Smooth muscle cell of the brain vasculature (primary cell): ENCODE measurements at places on chromosomes 7 and 10.

GRCh38 chr10:48835781-48836180 lies 103.9 kb downstream of the LRRC18 start:
- DNase-seq: no peak

GRCh38 chr10:6986927-6987326 lies 406.9 kb upstream of the PRKCQ start:
- DNase-seq: no peak

DNA sequence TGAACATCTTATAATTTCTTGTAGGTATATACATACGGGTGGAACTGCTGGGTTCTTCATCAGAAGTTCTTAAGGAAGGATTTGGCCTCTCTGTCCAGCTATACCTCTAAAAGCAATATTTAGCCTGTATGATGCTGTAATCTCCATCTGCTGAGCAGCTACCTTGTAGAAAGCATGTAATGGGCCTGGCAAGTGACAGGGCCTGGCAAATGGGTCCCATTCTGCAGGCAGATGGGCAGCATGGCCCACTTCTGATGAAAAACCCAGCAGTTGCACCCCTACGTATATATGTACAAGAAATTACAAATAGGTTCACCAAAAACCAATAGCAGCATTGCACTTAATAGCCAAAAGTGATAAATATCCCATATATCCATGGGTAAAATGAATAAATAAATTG lies 9.0 kb downstream of the PLPP4 start:
- DNase-seq: no peak

DNA sequence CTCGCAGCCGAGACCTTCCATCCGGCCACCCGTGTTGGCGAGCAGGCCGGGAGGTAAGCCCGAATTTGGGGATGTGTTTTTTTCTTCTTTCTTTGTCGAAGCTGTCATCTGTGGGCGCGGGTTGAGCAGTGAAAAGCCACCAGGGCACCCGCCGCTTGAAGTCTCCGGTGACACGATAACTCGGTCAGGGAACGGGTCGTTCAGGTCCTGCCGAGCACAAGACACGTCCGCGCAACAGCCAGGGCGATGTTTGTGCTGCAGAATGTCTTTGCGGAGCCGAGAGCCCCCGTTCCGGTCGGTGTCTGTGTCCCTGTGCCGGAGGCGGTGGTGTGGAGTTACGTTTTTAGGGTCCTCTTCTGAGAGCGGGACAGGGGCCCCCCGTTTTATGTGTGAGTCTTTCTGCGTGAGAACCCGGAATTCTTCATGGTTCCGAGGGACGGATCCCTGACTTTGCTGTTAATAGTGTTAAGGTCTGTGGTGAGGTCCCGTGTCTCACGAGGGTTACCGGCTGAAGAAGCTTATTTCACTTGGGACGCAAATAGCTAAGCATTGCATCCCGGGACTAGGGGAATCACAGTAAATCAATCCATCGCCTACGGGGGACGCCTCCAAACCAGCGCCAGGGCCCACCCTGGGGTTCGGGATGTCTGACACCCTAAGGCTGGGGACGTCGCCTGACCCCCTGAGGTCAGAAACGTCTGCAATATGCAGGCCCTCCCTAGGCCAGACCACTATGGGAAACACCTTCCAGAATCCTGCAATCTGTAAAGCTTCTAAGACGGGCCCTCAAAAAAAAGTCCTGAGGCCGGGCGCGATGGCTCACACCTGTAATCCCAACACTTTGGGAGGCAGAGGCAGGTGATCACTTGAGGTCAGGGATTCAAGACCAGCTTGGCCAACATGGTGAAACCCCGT lies 99.5 kb downstream of the ELFN1 start:
- DNase-seq: no peak

DNA sequence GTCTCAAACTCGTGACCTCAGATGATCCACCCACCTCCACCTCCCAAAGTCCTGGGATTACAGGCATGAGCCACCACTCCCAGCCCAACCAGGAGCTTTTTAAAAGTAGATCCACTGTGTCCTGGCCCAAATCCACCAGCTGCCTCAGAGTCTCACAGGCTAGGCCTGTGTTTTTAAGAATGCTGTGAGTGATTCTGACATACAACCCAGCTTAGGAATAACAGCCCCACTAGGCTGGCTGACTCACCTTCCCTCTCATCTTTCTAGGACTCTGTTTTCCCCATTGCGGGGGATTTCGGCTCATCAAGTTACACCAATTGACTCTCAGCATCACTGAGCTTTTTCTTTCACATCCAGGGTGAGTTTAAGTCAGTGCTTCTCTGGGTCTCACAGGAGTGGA lies 207.6 kb downstream of the SKIDA1 start:
- no peak for DNase-seq
